ENCODE measurements at places on chromosomes 5 and 9.

DNA sequence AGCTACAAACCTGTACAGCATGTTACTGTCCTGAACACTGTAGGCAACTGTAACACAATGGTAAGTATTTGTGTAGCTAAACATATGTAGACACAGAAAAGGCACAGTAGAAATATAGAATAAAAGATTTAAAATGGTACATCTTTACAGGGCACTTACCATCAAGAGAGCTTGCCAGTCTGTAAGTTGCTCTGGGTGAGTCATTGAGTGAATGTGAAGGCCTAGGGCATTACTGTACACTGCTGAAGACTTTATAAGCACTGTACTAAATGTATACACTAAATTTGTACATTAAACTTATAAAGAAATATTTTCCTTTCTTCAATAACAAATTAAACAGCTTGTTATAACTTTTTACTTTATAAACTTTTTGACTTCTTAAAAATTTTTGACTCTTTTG is 20.5 kb downstream of the ADRB2 start:
- DNase-seq, result no peak
- H3K27me3 ChIP-seq, result no peaks in the 10 kb centered on the region
- H3K4me1 ChIP-seq, result peaks cover 9% of the 10 kb centered on the region
- no peaks in the 10 kb centered on the region for H3K36me3 ChIP-seq
- no peak overlapping the region for H3K4me3 ChIP-seq
- H3K27ac ChIP-seq, result no peak overlapping the region

GRCh38 chr5:173645437-173645807 is 29.0 kb upstream of the BOD1 start:
- H3K27me3 ChIP-seq, result no peaks in the 10 kb centered on the region
- no peaks in the 10 kb centered on the region for H3K4me1 ChIP-seq
- H3K4me3 ChIP-seq, result no peak overlapping the region

DNA sequence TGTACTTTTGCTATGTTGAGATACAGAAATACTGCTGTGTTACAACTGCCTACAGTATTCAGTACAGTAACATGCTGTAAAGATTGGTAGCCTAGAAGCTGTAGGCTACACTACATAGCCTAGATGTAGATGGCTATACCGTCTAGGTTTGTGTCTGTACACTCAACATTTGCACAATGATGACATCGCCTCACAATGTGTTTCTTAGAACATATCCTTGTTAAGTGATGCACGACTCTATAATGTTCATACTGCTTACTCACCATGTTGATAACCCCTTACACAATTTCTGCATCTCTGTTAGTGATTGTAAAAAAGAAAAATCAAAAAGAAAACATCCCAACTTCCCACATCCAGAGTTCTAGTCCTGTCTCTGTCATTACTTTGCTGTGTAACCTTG is 450.0 kb downstream of the CCDC171 start:
- no peaks in the 10 kb centered on the region for H3K36me3 ChIP-seq
- no peak overlapping the region for H3K4me3 ChIP-seq
- H3K4me1 ChIP-seq, result no peaks in the 10 kb centered on the region
- no peaks in the 10 kb centered on the region for H3K27me3 ChIP-seq
- no peak overlapping the region for H3K27ac ChIP-seq
- no peak for DNase-seq

GRCh38 chr5:37712750-37713149 is 127.1 kb downstream of the GDNF start:
- no peaks in the 10 kb centered on the region for H3K36me3 ChIP-seq
- no peaks in the 10 kb centered on the region for H3K27me3 ChIP-seq
- no peak for DNase-seq
- no peak overlapping the region for H3K4me3 ChIP-seq
- H3K4me1 ChIP-seq, result peaks cover 5% of the 10 kb centered on the region
- no peak overlapping the region for H3K27ac ChIP-seq

- no peak overlapping the region for H3K27ac ChIP-seq
- DNase-seq, result no peak
- no peaks in the 10 kb centered on the region for H3K27me3 ChIP-seq
- no peaks in the 10 kb centered on the region for H3K4me1 ChIP-seq
- no peaks in the 10 kb centered on the region for H3K36me3 ChIP-seq
These were observed 159.5 kb upstream of the SLC28A3 start for GRCh38 chr9:84499969-84500582.

DNA sequence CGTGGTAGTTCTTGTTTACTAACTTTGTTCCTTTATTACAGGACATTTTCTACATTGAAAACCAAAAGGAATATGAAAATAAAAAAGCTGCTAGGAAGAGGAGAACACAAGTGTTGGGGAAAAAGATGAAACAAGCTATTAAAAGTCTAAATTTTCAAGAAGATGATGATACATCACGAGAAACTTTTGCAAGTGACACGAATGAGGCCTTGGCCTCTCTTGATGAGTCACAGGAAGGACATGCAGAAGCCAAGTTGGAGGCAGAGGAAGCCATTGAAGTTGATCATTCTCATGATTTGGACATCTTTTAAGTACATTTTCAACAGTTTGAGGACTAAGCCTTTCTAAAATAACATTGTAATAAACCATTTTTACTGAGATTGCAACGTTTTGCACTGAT is 23.8 kb downstream of the PHAX start:
- H3K27me3 ChIP-seq, result no peaks in the 10 kb centered on the region
- H3K4me1 ChIP-seq, result no peaks in the 10 kb centered on the region
- no peak for DNase-seq
- peaks cover 33% of the 10 kb centered on the region for H3K36me3 ChIP-seq
- no peak overlapping the region for H3K4me3 ChIP-seq

DNA sequence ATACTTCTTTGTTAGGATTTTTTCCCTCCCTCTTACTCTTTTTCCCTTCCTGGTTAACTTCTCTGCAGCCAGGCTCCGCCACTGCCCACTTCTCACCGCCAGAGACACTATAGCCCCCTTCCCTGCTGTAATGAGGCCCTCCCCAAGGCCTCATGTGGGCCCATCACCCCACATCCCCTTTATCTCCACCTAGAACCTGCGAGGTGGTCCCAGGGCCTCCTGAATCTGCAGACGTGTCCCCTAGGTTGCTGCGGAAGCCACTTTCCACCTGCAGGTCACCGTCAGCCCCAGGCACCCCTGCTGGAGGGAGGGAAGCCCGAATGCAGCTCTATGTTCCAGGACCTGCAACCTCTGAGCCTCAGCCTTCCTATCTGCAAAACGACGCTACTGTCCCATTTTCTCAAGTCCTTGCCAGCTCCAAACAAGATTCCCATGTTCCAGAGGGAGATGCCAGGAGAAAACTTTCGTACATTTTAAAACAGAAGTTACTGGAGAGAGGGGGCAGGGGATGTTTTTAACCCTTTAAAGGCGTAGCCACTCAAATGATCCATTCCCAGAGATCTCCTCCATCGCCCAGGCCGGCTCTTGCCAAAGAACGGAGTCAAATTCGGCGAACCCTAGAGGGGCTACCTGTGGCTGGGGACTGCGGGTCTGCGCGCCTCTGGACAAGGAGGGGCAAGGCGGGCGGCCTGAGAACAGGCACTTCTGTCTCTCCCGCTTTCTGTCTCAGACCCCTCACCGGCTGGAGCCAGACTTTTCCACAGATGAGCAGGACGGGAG is 929 bp downstream of the SH3PXD2B start:
- H3K27me3 ChIP-seq, result no peaks in the 10 kb centered on the region
- peak overlapping the region; percentile 73 for H3K27ac ChIP-seq
- peak overlapping the region; percentile 67 for H3K4me3 ChIP-seq

GRCh38 chr9:90929626-90930025 is 128.0 kb downstream of the SYK start:
- no peak overlapping the region for H3K4me3 ChIP-seq
- H3K36me3 ChIP-seq, result no peaks in the 10 kb centered on the region
- H3K27ac ChIP-seq, result no peak overlapping the region

DNA sequence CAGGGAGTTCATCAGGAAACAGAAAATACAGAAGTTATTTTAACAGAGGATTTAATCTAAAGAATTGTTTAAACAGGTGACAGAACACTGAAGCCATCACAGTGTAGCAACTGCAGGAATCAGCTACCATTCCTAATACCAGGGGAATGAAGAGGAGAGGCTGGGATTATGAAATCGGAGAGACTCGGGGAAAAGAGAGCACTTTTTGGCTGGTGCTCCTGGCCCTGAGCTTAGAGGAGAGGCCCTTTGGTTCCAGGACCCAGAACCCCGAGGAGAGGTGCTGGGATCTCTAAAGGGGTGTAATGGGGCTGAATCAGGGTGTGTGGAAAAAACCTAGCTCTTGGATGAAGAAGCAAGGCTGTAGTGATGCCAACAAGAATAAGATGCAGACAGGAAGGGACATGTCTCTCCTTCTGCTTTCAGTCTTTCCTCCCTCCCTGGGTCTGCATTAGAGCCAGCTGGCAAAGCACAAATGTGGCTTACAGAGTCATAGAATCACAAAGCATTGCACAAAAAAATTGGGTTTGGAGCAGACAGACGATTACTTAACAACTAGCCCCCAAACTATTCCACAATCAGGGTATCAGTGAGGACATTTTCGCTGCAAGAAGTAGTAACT is 11.6 kb upstream of the SFXN1 start:
- H3K27me3 ChIP-seq, result peaks cover 6% of the 10 kb centered on the region
- H3K27ac ChIP-seq, result no peak overlapping the region
- H3K4me1 ChIP-seq, result peaks cover 4% of the 10 kb centered on the region
- H3K36me3 ChIP-seq, result no peaks in the 10 kb centered on the region
- no peak for DNase-seq

GRCh38 chr9:36332006-36332405 is 68.1 kb downstream of the RNF38 start:
- H3K27me3 ChIP-seq, result no peaks in the 10 kb centered on the region
- no peak overlapping the region for H3K27ac ChIP-seq
- H3K4me3 ChIP-seq, result no peak overlapping the region
- H3K36me3 ChIP-seq, result peaks cover 7% of the 10 kb centered on the region
- peaks cover 11% of the 10 kb centered on the region for H3K4me1 ChIP-seq
- no peak for DNase-seq

- peak; percentile 67 for DNase-seq
- H3K36me3 ChIP-seq, result peaks cover 6% of the 10 kb centered on the region
- H3K4me3 ChIP-seq, result peak overlapping the region; percentile 88
- H3K4me1 ChIP-seq, result peaks cover 10% of the 10 kb centered on the region
- H3K27me3 ChIP-seq, result peaks cover 8% of the 10 kb centered on the region
- peak overlapping the region; percentile 76 for H3K27ac ChIP-seq
These were observed 1.1 kb downstream of the PTGER4 start for GRCh38 chr5:40680741-40681362.

DNA sequence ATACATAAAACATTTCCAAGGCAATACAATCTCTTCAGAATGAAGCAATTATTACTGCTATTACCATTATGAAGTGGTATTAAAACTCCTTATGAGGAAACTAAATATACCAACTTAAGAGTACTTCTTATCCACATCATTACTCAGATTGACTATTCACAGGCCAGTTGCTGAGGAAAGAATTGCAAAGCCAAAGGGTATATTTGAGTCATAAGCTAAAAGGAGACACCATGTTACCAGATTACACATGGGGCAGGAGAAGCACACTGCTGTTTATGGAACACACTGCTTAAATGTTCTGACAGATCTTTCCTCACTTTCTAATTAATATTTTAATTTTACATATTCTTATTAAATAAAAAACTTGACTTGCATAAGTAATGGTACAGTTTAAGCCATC is 1726.4 kb upstream of the NUDT12 start:
- H3K4me1 ChIP-seq, result no peaks in the 10 kb centered on the region
- no peak for DNase-seq
- H3K4me3 ChIP-seq, result no peak overlapping the region
- no peaks in the 10 kb centered on the region for H3K27me3 ChIP-seq
- no peak overlapping the region for H3K27ac ChIP-seq

- H3K4me3 ChIP-seq, result no peak overlapping the region
- no peaks in the 10 kb centered on the region for H3K36me3 ChIP-seq
- no peaks in the 10 kb centered on the region for H3K4me1 ChIP-seq
- DNase-seq, result no peak
- no peaks in the 10 kb centered on the region for H3K27me3 ChIP-seq
- no peak overlapping the region for H3K27ac ChIP-seq
These were observed 88.9 kb upstream of the MRPS30 start for GRCh38 chr5:44719856-44720255.

DNA sequence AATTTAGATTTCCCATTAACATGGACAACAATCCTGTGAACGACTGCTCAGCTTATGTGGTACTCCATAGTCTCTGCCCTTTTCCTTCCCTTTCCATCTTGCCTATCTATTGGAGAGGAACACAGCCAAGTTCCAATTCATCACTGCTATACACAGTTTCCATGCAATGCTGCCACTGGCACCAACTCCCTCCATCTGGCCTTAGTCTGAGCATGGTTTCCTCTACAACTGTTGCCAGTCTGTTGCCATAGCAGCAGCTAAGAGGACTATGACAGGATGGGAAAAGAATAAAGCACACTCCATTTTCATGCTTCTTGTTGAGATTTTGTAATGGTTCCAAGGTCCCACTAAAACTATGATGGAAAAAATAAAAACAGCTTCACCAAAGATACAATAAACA is 189.0 kb downstream of the HCN1 start:
- no peaks in the 10 kb centered on the region for H3K27me3 ChIP-seq
- no peaks in the 10 kb centered on the region for H3K4me1 ChIP-seq
- no peaks in the 10 kb centered on the region for H3K36me3 ChIP-seq
- no peak for DNase-seq

DNA sequence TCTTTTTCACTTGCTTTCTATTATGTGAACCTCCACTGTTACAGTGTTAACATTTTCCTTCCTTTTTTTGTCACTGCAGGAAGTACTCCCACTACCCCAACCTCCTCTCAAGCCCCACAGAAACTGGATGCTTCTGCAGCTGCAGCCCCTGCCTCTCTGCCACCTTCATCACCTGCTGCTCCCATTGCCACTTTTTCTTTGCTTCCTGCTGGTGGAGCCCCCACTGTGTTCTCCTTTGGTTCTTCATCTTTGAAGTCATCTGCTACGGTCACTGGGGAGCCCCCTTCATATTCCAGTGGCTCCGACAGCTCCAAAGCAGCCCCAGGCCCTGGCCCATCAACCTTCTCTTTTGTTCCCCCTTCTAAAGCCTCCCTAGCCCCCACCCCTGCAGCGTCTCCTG is 18.8 kb downstream of the NUP214 start:
- peaks cover 96% of the 10 kb centered on the region for H3K36me3 ChIP-seq
- no peaks in the 10 kb centered on the region for H3K27me3 ChIP-seq
- no peak overlapping the region for H3K27ac ChIP-seq
- DNase-seq, result no peak
- H3K4me1 ChIP-seq, result no peaks in the 10 kb centered on the region

DNA sequence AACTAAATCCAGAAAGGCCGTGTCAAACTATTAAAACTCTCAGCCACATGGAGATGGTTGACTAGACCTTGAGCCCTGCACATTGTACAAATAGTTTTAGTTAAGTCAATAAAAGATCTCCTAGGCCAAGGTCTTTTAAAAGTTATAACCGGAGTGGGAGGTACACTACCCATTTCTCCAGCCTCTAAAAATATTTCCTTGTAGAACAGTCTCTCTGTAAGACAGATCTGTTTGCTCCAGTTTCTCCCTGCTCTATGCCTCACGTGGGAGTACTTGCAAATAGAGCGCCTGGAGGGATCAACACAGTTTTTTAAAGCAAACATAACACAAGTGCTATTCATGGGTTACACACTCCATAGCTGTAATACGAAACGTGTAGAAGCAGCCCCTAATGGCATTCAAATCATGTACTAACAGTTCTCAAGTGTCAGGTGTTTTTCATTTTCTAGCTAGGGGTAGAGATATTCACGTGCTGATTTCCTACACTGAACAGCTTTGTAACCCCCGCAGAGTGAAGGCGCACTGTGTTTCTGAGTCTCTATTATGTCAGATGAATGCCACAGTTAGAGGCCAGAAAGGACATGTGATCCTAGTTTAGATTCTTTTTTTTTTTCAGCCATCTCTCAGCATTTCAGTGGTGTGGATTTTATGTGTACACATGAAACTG is 703.4 kb upstream of the GRAMD2B start:
- no peaks in the 10 kb centered on the region for H3K27me3 ChIP-seq
- H3K36me3 ChIP-seq, result no peaks in the 10 kb centered on the region
- H3K4me3 ChIP-seq, result no peak overlapping the region
- H3K4me1 ChIP-seq, result no peaks in the 10 kb centered on the region
